ENCODE measurements at places on chromosomes 11 and 22.

- no peak for DNase-seq
Measured at GRCh38 chr11:2463766-2464277, 19.0 kb downstream of the KCNQ1 start.

DNA sequence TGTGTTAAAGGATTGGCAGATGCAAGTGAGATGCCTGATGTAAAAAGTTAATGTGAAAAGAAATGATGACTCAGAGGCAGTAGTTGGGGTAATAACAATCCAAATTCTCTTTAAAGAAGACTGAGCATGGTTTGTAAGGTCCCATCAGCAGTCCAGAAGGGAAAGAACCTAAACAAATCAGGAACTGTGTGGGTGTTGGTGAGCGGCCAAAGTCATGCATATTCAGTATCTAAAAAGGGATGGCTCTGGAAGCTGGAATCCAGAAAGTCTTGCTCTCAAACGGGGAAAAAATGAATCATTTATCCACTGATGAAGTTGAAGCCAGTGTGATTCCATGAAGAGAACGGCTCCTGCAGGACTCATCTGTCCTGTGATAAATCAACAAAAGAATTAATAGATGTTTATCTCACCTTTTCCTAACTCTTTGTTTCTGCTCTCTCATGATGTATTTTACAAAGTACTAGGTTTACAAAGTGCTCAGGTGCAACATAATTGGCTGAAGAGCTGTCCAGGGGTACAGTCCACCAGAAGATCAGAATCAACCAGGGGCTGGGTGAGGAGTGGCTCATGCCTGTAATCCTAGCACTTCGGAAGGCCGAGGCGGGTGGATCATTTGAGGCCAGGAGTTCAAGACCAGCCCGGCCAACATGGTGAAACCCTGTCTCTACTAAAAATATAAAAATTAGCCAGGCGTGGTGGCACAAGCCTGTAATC is 20.5 kb upstream of the SORL1-AS1 start:
- no peak for DNase-seq

- no peak for DNase-seq
Measured at GRCh38 chr11:7353100-7353499, 101.4 kb downstream of the SYT9 start.

- DNase-seq: no peak
Measured at GRCh38 chr11:114880442-114880841, 202.1 kb downstream of the NXPE2 start.

DNA sequence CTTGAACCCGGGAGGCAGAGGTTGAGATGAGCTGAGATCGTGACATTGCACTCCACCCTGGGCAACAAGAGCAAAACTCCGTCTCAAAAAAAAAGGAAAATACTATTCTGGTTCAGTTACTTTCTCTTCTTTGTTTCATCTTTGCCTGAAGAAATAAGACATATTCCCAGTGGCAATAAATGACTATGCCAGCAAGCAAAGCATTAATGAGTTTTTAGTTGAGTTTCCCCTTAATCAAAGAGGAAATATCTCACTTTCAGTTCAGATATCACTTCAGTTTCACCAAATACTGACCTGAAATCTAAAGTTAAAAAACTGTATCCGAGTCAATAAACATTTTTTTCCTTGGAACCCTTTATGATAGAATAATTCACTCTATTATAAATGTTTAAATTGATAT is 10.4 kb downstream of the PISD start:
- no peak for DNase-seq

DNA sequence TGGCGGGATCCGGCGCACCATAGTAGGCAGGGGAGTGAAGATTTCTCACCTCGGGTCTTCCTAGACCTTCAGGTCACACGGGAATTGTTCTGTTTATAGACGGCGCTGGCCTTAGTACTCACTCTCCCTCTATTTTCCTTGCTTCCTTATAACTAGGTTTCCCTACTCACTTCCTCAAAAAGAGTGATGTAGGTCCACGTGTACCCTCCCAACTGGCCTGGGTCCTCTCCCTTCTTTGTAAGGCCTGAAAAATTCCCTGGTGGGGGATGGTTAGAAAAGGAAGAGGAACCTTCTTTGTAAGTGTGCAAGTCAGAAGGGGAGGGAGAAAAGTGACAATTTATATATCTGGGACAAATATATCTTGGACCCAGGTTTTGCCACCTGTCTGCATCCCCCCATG is 2.9 kb upstream of the TMEM9B start:
- DNase-seq: no peak

GRCh38 chr11:63821411-63821810 is 8.2 kb downstream of the SPINDOC start:
- no peak for DNase-seq

DNA sequence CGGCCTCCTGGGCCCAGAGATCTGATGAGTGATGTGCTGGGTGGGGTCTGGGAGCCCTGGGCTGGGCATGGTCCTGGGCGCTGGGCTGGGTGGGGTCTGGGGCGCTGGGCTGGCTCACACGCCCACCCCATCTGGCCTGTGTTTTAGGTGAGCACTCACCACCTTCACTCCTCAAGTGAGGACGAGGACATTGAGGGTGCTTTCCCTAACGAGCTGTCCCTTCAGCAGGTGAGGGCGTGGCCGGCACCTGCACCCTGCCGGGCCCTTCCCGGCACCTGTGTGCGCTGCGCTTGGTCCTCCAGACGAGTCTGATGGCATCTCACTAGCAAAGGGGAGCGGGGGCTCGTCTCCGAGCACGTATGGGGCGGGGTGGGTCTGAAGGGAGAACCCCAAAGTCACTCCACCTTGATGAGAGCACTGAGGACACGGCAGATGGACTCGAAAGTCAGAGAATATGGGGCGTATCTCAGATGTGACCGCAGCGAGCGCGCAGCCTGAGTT is 37.9 kb downstream of the SBF1 start:
- no peak for DNase-seq

DNA sequence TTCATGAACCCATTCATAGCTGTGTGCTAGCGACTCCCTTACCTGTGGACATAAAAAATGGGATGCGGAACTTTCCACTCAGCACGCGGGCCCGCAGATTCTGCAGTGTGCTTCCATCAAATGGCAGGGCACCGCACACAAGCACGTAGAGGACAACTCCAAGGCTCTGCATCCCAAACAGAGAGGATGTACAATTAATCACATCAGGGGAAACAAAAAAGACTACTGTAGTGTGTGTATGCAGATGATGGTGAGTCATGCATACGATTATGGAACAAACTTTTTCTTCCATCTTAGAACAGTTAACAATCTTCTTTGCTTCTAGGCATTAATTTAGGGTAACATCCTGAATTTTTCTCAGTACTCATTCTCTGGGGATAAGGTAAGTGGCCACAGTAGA is 58.8 kb upstream of the APOA1 start:
- DNase-seq: no peak

GRCh38 chr22:44395118-44396005 is 82.6 kb upstream of the SHISAL1 start:
- no peak for DNase-seq

GRCh38 chr11:71452199-71453036 is 585 bp upstream of the NADSYN1 start:
- no peak for DNase-seq

- DNase-seq: no peak
Measured at GRCh38 chr11:56909080-56909479, 79.6 kb upstream of the OR5AK2 start.

GRCh38 chr11:57571606-57572005 is 4.1 kb upstream of the UBE2L6 start:
- DNase-seq: no peak

Measured in cortex of kidney (tissue), 1 donor.